ENCODE measurements at places on chromosomes 12 and 14.

DNA sequence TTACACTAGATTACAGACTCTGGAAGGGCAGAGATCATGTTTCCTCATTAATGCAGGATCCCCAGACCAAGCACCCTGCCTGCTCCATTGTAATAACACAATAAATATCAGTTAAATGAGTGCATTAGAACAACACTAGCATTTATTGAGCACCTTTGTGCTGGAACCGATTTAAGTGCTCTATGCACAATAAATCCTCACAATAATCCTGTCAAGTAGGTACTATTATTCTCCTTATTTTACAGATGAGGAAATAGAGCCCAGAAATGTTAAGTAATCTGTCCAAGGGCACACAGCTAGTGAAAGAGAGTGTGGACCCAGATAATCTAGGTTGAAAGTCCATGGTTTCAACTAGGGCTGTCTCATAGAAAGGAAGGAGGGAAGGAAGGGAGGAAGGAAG is 69.8 kb downstream of the MAP1LC3B2 start:
- DNase-seq: no peak

- peak; percentile 99 for DNase-seq
Measured at GRCh38 chr12:5688226-5688625, 256.3 kb downstream of the NTF3 start.

- no peak for DNase-seq
Measured at GRCh38 chr14:34072921-34073320, 122.0 kb upstream of the EGLN3 start.

DNA sequence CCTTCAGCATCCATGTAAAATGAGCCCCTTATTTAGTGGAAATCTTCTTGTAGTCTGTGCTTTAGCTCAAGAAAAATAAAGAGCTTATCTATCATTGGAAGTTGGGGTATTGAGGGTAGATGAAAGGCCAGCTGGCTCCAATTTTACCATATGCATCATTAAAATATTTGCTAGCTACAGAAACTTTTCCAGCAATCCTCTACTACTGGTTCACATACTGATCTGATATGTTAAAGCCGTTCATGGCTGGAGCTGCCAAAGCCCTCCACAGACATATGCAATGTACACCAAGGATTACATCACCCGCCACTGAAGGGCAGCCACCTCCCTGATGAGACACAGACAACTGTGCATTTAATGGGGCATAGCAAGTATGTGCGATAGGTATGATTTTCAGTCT is 1205.3 kb downstream of the GALC start:
- DNase-seq: peak; percentile 54

DNA sequence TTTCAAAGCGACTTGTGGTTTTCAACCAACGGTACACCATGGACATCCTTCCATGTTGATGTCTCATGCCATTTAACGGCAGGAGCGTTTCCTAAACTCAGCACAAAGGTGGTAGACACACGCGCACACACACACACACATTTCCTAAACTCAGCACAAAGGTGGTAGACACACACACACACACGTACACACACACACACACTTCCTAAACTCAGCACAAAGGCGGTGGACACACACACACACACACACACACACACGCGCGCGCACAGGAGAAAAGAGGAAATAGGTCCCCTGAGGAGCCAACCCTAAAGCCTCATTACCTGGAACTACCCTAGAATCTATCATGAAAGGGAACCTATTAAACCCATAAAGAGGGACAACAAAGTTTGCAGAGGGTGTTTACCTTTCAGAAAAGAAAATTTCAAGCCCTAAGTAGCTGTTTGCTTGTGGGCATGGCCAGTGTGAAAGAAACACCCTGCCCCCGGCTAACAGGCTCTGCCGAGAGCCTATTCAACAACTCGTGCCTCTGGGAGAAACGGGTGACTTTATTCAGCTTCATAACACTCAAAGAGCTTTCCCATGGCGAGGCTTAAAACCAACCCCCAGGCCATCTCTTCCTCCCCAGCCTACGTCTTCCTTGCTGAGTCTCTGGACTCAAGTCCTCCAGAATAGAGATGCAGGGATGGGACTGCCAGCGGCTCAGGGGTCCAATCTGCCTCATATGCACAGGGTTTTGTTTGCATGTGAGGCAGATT is 31.8 kb downstream of the SLC8B1 start:
- no peak for DNase-seq

DNA sequence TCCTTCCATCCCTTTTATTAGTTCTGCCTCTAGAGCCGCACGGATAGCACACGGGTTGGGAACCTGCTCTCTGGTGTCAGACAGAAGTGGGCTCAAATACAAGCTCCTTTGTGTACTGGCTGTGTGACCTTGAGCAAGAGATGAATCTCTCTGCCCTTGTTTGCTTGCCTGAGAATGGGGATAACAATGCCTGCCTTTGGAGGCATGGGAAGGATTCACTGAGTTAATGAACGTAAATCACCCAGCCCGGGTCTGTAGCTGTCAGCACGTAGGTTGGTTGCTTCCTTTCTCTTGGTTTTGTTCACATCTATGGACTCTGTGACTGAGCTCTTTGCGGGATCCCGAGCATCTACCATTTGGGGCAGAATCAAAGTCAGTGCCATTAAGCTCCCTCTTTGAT is 79.3 kb upstream of the NRXN3 start:
- DNase-seq: no peak

DNA sequence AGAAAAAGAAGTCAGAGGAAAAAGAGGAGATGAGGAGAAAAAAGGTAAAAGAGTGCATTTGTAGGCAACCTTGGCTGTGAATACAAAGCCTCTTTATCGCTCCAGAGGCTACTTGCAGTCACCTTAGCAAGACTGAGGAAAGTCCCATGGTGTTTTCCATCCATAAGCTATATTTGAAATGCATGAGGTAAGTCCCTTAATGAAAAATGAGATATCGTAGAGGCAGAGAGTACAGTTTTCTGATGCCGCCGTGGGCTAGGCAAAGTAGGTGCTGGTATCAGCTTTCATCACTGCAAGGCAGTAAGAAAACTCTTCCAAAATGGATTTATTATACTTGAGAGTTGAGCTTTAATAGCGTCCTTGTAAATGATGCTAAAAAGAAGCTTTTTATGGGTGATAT is 186.8 kb downstream of the ASCL1 start:
- DNase-seq: no peak

DNA sequence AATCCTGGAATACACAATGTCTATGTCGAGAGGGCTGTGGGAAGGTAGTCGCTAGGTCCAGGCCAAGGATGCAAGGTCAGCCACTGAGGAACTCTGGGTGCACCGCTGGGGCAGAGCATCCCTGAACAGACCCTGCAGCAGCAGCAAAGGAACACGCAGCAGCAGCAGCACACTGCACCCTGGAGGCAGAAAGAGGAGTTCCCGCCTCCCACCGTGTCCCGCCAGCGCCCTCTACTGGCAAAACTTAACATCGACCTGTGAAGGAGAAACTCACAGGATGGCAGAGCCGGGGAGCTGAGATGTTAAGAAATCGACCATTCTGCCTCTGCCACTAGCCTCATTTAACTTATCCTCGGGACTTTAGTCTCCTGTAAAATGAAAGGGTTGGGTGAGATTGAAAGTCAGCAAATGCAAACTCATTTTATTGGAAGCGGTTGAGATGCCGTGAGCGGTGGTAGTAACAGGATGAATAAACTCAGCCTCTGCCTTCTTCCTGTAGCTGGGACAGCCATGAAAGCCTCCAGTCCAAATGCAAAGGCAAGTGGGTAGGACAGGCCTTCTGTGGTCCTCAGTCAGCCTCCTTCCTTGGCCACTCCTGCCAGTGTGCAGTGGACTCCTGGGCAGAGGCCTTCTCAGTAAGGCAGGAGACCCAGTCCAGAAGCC is 45.6 kb downstream of the STAB2 start:
- peak; percentile 81 for DNase-seq

GRCh38 chr12:39627914-39628313 is 8.3 kb upstream of the ABCD2 start:
- DNase-seq: no peak

- DNase-seq: no peak
Measured at GRCh38 chr12:30911207-30911606, 15.3 kb upstream of the TSPAN11 start.

- no peak for DNase-seq
Measured at GRCh38 chr12:94704452-94705306, 54.3 kb upstream of the TMCC3 start.

- DNase-seq: no peak
Measured at GRCh38 chr14:75286313-75286712, 7.7 kb downstream of the FOS start.

- no peak for DNase-seq
Measured at GRCh38 chr12:50200552-50201273, 33.5 kb upstream of the CERS5 start.

DNA sequence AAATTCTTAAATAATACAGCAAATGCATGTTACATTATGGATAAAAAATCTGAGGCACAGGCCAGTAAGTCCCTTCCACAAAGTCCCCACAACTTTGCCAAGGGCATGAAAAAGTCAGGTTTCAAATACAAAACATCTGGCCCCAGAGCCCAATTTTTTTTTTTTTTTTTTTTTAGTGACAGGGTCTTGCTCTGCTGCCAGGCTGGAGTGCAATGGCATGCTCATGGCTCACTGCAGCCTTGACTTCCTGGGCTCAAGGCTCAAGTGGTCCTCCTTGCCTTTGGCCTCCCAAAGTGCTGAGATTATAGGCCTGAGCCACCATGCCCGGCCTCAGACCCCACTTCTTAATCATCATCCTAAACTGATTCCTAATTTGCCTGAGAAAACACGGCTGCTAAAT is 3.1 kb upstream of the TTC8 start:
- DNase-seq: peak; percentile 42

DNA sequence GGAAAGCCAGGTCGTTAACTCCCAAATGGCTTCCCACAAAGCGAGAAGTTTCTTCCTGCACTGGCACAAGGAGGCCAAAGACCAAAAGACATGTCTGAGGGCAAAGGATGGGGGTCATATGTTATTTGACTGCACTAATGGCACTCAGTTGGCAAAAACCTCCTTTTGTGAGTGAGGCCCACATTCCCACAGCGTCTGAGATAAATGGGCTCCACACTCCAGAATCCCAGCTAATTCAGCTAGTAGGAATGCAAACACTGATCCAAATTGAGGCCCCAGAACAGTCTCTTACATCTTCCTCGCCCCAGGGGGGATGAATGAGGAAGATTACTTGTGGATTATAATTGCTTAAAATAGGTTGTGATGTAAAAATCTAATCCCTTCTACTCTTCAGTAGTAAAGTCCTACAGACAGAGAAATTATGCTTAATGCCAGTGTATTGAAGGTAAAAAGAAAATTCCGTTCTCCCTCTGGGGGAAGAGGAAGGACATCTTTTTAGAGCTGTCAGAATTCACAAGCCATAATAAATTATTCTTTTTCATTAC is 86.4 kb upstream of the PIWIL1 start:
- no peak for DNase-seq

DNA sequence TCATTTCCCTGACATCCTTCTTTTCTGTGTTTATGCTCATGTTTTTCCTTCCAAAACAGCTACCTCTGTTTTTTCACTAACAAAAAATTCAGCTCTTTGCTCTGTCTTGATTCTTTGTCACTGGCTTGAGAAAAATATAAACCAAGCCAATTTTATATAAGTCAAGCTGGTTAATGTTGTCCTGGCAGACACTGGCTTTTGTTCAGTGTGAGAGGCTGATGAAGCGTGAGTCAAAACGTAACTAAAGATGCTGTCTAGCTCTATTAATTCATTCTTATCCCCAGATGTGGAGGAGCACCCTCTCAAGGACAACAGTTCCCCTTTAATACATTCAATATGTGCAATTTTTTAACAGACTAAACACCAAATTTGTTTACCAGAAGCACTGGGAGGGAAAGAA is 15.8 kb downstream of the TSPAN8 start:
- no peak for DNase-seq

DNA sequence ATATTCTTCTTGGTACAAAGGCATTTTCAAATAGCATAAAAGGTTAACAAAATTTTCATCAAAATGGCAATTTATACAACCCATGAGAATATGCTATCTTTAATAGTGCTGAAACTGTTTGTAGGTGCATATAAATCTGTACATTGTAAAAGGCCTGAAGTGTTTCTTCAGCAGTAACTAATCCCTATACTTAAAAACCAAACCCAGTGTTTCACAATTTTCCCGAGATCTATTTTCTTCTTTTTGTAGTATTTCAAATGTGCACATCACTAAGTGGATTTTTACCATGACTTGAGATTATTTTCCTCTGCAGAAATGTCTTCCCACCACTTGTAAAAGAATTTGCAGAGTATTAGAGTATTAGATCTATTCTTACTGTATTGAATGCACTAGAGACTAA is 76.5 kb downstream of the FERMT2 start:
- DNase-seq: no peak

DNA sequence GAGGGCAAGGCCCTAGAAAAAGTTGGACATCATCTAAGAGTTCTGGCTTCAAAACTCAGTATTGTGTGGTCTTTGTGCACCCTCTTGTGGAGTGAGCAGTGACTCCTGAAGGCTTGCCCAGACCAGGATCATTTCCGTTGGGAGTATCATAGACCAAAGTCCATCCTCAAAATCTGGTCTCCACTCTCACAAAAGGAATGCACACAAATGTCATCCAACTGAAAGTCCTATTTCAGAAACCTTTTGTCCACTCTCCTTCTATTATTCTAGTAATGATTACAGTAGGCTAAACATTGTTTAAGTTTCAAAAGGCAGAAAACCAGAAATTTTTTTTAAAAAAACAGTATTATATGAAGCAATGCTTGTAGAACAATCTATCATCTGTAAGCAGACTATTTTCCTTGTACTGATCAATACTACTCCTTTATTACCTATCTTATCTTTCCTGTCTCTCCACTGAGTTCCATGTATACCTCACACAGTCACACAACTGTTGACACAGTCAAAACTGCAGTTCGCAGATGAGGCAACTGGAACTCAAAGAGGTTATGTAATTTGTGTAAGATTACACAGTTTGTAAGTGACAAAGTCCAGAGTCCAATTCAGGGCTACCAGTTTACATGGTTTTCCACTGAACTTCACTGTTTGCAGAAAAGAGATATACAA is 41.4 kb downstream of the COX16 start:
- DNase-seq: peak; percentile 66

GRCh38 chr12:1006255-1006654 is 15.2 kb downstream of the ERC1 start:
- no peak for DNase-seq

GRCh38 chr14:95199298-95199983 is 42.1 kb upstream of the DICER1 start:
- no peak for DNase-seq

GRCh38 chr12:91914701-91915100 is 230.9 kb downstream of the BTG1 start:
- no peak for DNase-seq

DNA sequence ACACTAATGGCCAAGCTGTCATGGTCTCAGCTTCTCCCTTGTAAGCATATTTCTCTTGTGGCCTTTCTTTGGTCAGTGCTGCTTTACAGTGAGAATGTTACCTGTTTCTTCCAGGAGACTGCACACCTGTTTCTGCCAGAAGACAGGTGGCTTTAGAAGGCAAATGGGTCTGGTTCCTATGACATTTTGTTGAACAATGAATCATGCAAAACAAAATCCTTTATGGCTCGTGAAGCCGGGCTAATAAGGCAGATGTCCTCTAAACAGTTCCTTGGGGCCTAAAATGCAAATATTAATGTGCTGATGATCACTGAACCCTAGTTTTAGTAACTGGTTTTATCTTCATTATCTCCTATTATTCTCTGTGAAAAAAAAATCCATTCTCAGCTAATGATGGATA is 927.6 kb downstream of the GALC start:
- no peak for DNase-seq

GRCh38 chr12:105765053-105766014 is 373.4 kb downstream of the NUAK1 start:
- DNase-seq: no peak

GRCh38 chr12:113184098-113184899 is 979 bp downstream of the DDX54 start:
- peak; percentile 80 for DNase-seq

Data from NCI-H82 (cell line).